Anterior cingulate cortex (tissue), 58 donors: ENCODE measurements at places on chromosomes 5 and 9.
A peak's percentile ranks its signal among the peaks of the same experiment; 100 is the strongest.

- DNase-seq: no peak
These were observed 37.0 kb upstream of the PIK3R1 start for GRCh38 chr5:68178579-68178978.

GRCh38 chr9:85404911-85405565, 336.7 kb downstream of the AGTPBP1 start:
- DNase-seq: no peak

DNA sequence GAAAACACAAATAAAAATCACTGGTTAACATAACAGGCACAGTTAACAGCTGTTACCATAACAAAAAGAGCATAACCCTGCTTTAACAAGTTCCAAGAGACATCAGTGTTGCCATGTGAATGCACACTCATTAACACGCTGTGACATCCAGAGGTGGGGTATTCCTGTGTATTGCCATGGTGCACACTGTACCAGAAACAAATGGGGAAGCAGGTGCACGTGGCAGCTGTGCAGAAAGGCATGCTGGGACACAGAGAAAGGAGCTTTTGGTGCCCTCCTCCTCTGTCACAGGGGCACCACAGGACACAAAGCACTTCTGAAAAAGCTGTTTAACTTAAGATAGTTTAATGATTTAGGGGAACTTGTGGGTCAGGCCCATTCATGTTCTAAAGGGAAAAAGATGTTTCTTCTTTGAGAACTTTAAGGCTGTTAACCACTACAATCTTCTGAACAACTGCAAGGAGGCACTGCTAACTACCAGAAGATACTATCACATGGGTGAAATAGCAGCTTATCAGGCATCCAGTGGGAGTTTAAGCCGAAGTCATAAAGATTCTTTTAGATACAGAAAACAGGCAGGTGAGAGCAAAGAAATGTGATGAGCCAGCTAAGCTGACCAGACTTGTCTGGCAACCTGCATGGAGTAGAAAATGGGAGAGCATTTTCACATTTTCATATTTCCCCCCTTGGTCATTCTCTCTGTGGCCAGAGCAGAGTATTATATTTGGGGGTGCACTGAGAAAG, 56.4 kb upstream of the GOLPH3 start:
- DNase-seq: no peak

DNA sequence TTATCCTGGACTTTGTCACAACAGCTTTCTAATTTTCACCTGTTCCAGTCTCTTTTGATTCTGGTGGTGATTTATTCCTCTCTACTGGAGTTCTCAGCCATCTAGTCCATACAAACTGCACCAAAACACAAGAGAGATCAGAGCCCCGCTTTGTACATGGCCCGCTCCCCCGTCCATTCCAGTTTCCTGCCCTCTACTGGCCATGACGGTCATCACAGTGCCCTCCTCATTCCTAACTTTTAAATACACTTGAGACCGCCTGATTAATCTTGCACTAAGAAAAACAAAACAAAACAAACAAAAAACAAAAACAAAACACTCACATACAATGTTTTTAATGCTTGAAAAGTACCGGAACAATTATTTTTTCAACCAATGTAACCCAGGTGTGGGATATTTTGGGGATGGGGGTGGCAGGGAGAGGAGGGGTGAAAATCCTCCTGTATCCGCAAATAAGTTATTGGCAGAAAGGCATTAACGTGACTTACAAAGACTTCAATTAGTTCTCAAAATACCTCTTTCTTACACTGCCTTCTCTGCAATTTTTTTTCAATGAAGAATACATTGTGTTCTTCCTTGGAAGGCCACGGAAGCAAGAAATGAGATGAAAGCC, 84.8 kb upstream of the PAM start:
- no peak for DNase-seq

- DNase-seq: no peak
These were observed 171.5 kb upstream of the NREP start for GRCh38 chr5:111928511-111928910.

DNA sequence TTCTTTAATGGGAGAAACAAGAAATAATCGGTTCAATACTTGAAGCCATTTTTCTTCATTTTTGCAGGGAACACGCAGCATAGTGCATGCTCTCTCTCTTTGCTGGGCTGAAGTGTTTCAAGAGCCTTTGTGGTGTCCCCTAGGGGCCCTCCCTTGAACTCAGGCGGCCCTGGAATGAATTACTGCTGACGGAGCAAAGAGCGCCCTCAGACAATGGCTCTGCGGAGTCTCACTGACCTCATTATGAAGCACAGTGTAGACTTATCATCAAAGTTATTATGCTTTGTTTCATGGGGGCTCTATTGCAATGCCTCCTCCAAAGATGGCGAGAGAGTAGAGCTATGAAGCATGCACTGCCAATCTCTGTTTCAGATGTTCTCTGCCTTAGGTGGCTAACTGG, 64.8 kb upstream of the ADCY2 start:
- no peak for DNase-seq

GRCh38 chr5:122870219-122870856, 24.9 kb downstream of the SNX24 start:
- DNase-seq: no peak

DNA sequence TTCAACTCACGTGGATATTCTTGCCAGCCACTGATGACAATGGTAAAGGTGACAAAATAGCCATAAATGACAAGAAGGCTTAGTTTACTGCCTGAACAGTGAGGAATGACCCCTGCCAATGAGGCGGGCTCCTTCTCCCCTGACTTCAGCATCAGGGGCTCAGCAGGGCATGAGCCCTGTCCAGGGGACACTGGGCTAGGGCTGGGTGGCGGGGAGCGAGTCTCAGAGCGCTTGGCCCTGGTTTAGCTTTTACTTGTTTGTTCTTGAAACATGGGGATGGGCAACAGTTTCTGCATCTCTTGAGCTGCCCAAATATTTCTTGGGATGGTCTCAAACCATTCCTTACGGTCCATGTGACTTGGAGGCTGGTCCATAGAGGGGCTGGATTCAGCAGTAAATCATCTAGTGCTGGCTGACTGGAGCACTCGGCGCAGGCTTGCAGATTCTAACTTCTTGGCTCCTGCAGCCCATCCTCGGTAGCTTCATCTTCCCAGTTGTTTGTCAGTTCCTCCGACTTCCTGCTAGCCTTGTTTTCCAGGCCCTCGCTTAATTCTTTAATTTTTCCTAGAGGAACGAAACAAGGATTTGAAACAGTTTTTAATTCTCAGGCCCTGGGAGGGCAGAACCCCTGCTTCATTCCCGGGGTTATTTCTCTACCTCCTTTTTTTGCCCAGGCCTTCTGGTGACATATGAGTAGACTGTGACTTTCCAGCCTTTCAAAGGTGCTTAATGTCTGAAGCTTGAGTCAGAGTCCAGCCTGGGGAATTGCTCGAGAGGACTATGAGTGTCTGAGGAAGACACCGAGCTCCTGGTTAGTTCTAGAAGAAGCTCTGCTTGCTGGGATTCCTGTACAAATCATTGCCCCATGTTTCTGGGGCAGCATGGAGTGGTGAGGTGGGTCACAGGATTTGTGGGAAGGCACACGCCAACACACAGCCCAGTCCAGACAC, 4.5 kb upstream of the HMCN2 start:
- no peak for DNase-seq

DNA sequence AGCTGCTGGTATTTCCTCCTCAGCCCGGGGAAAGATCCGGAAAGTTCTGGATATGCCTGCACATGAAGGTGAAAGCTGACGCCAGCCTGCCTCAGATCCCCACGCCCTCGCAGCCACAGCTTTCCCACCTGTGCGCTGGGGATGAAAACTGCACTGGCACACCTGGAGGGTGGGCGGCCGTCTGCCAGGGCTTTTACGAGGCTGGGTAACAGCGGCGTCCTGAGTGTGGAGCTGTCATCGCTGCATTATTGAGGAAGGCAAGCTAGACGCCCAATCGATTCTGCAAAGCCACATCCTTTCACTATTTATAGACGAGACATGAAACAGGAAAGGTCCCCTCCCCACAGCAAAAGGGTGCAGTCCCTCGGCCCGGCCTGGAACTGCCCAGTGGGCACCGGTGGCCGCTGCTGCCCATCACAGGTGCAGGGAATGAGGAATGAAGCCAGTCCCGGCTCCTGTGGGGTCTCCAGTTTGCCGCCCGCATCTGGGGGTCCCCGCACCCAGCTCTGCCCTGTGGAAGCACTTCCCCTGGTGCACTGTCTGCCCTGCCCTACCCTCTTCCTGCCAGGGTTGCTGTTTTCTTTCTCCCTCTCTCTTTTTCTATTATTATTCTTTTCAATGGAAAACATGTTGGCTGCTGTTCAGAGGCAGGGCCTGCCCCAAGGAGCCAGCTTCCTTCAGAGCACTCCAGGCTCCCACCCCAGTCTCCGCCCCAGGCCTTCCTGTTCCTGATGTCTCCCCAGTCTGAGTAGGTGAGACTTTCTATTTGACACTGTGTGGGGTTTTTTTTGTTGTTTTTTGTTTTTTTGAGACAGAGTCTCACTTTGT, 7.0 kb downstream of the NOTCH1 start:
- DNase-seq: no peak

GRCh38 chr9:136020206-136020605, 59.0 kb upstream of the UBAC1 start:
- no peak for DNase-seq

- DNase-seq: no peak
These were observed 245.1 kb downstream of the MAST4 start for GRCh38 chr5:66841264-66841663.

DNA sequence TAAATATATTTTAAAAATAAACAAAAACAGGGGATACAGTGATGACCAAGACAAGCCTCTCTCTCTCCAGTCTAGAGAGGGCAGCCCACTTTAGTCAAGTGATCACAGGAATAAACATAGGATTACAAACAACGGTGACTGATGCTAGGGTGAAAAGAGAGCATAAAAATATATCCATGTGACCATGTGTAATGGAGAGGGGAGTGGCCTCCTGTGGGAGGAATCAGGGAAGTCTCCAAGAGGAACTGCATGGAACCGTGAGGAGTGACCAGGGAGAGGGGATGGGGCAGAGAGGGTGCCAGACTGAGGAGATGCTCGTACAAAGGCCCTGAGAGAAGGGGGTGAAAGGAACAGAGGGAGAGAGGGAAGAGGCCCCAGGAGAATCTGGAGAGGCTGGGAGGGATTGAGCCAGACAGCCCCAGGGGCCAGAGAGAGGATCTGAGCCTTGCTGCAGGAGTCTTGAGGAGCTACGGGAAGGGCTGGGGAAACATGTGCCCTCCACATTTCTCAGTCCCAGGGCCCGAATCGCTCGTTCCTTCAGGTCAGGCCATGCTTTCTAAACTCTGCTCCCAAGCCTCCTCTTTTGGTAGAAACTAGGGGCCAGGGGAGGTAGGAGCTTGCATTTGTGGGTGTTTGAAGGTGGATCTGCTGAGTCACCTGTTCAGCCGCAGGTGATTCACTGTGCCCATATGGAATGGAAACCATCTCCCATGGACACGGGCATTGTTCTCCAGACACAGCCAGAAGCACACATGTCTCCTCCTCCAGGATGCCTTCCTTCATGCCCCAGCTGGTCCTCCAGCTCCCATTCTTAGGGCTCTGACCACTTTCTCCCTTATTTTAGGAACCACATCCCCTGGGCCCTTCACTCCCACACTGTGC, 63.8 kb downstream of the PAX5 start:
- no peak for DNase-seq

DNA sequence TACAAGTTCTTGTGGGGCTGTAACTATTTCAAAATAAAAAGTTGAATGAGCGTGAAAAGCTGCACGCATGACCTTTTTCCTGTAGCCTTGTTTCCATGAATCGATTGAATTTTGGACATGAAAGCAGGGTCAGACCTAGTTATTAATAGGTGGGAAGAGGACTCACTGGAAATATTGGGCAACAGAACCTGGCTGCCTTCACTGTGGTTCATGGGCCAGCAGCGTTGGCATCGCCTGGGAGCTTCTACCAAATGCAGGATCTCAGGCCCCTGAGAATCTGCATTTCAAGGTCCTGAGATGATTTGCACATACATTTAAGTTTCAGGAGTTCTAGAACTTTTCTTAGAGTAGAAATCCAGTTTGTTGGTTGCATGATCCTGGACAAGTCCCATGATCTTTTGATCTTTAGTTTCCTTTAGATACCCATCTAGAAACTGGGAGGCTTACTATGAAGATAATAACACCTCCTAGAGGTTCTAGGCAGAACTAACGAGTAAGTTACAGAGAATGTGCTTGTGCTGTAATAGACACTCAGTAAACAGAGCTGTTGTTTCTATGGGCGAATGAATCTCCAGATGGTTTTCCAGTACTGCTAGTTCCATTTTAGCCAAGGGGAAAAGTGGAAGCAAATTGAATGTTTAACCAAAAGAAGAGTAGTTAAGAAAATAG, 12.4 kb downstream of the ANKRD33B start:
- no peak for DNase-seq

GRCh38 chr9:128151309-128152132, 2.3 kb downstream of the LCN2 start:
- DNase-seq: no peak

GRCh38 chr9:85541876-85542275, 199.9 kb downstream of the AGTPBP1 start:
- DNase-seq: no peak

- DNase-seq: peak; percentile 73
These were observed 108.1 kb downstream of the LHFPL2 start for GRCh38 chr5:78540335-78541085.

GRCh38 chr9:113853333-113853732, 22.8 kb upstream of the ZNF618 start:
- no peak for DNase-seq

- DNase-seq: no peak
These were observed 3.6 kb upstream of the ENG start for GRCh38 chr9:127858041-127858512.

DNA sequence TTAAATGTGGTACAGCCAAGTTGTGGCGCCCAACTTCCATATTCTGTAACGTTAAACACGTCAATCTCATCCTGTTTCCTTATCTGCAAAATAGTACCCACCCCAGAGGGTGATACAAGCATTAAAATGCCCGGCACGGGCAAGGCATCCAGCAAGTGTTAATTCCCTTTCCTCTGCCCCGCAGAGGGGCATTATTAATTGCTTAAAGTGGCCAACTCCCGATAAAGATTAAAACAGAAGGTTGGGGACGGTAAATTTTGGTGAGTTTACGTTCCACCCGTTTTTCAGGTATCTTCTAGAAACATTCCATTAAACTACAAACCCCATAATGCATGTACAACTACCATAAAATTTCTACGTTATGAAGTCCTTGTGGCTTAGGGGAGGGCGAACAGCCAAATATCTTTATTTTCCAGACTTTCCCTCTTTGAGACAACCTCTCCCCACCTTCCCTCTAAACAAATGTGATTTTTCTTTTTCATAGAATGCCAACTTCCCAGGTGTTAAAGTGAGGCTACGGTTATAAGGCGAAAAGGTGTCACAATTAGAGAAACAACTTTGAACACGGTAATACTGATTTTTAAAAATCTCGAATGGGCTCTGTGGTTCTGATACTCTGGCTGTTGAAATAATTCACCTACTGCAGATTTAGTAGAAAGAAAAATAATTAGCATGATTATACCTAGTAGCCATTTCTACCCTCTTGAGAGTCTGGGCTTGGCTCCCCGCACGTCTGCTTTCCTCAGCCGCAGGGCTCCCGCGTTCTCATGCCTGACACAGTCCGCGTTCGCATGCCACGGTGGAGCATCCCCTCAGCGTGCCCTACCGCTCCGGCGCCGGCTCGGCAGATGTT, 1.2 kb upstream of the GPBP1 start:
- DNase-seq: no peak

DNA sequence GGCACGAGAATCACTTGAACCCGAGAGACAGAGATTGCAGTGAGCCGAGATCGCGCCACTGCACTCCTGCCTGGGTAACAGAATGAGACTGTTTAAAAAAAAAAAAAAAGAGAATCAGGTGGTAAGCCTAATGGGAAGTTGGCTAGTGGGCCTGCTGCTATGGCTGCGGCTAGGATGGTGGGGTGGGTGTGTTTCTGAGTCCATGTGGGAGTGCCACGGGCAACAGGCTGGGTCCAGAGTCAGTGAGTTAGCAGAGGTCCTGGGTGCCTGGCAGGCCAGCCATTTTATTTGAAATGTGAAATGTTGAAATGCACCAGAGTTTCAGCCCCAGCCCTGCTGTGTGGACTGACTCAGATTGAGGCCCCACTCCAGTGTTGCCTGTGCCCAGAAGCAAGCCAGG, 37.8 kb downstream of the JADE2 start:
- no peak for DNase-seq
